Activated CD4-positive, alpha-beta T cell treated with anti-CD3 and anti-CD28 coated beads for 1 hour (primary cell): ENCODE measurements at places on chromosomes 4 and X.

DNA sequence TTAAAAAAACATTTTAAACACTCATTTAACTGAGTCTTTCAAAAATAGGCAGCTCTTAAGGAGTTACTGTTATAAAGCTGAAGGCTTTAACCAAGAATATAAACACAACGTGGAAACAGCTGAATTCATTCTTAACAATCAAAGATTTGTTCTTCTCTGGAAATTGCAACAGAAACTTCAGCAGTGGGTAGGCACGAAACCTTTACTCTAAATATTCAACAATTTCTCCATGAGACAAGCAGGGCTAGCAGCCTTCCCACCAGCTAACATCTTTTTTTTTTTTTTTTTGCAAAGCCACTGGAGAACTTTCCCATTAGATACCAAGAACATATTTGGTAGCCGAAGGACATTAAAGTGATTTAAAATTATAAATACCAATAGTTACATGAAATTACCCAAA, 78.2 kb upstream of the PRSS48 start:
- no peak for DNase-seq

- no peak for DNase-seq
Observed at GRCh38 chr4:64251781-64252180, 157.5 kb downstream of the TECRL start.

- DNase-seq = no peak
Observed at GRCh38 chr4:52889778-52890520, 27.8 kb downstream of the RASL11B start.

DNA sequence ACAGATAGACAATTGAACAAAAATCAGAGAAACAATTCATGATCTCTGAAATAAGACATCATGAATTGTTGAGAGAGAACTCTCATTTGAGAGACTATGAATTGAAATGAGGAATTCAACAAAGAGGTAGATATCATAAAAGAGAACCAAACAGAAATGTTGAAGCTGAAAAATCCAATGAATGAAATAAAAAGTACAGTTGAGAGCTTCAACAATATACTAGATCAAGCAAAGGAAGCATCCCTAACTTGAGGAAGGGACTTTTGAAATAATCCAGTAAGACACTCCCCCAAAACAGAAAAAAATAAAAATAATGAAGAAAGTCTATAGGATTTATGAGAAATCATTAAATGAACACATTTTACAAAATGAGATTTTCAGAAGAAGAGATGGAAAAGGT, 310.0 kb upstream of the PCDH10 start:
- no peak for DNase-seq

GRCh38 chr4:24557026-24558025, 27.0 kb downstream of the DHX15 start:
- no peak for DNase-seq

- no peak for DNase-seq
Observed at GRCh38 chr4:161419822-161420221, 744.0 kb downstream of the FSTL5 start.

DNA sequence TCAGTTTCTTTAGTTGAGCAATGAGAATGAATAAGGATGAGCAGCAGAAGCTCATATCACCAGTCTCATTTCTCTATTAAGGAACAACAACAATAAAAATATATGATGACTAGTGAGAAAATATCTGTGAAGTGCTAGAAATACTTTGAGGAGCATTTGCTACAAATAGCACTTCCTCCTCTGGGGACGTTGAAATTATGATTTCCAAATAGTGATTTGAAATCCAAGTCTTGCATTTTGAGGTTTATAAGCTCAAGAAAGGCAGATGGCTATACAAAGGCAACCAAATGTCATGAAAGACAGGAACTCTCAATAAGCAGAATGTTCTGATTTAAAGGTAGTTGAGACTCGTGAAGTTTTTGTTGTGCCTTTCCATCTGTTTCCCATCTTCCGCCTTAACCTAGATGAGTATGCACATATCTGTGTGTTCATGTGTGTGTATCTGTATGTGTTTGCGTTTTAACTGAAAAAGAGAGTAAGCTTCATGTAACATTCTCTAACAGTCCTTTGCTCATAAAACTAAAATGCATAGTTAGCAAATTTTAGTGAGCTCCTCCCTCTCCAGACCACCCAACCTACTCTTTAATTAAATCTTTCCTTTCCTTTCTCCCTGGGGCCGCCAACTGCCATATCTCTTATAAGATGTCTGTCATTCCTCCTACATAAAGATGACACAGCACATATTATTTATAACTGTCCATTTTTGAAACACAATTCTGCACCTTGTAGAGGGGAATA, 222.6 kb upstream of the RASGEF1B start:
- no peak for DNase-seq

GRCh38 chr4:115657991-115658650, 544.7 kb upstream of the NDST4 start:
- no peak for DNase-seq

DNA sequence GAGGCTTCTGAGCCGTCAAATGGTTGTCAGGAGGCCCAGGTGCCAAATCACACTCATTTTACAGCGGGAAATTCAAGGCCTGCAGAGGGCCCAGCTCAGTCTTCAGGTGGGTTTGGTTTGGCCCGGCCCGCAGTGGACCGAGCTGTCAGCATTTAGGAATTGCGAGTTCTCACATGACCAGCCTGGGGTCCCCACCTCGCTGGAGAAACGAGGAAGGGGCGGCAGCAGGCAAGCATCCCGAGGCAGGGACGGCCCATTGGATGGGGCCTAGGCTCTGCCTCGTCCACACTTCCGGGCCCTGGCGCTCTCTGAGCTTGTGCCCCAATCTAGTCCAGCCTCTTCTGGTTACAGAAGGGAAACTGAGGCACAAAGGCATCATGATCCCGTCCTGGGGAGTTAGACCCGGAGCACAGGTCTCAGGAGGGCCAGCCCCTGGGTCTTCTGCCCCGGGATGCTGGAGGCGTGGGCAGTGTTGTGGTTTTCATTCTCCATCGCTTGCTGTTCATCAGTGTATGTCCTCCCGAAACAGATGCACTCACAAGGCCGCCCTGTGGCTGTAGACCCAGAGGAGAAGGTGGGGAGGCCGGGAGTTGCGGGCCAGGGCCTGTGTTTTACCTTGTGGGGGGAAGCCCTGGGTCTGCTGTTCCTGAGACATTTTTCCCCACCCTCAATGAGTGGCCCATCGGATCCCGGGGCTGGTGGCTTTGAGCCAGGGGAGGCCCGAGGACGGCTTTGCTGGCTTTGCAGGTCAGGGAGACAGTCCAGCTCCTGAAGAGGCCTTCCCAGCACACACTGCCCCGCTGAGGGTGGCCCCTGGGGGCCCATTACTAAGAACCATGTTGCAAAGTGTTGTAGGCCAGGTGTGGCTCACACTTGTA, 8.9 kb downstream of the PSAPL1 start:
- peak; percentile 3 for DNase-seq

DNA sequence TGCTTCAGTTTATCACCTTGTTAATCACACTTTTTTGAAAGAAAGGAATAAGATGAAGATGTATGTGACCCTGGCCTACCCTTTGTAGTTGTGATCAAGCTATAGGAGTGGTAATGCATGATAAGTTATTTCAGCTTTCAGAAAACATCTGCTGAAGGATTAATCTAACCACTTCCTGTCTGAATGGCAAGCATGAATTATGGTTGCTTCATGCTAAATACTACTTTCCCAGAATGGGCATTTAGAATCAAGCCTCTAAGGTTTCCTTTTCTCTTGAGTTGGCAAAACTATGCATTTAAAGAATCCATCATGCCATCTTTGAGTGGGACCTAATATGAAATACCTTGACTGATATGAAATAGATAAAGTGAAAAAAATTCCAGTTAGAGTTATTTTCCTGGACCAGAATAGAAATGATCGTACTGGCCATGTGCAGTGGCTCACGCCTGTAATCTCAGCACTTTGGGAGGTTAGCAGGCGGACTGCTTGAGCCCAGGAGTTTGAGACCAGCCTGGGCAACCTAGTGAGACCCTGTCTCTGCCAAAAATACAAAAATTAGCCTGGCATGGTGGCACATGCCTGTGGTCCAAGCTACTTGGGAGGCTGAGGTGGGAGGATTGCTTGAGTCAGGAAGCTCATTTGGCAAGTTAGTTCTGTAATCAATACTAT, 59.1 kb downstream of the ANXA3 start:
- DNase-seq = no peak

- DNase-seq = no peak
Observed at GRCh38 chr4:98444371-98444770, 183.2 kb downstream of the RAP1GDS1 start.

DNA sequence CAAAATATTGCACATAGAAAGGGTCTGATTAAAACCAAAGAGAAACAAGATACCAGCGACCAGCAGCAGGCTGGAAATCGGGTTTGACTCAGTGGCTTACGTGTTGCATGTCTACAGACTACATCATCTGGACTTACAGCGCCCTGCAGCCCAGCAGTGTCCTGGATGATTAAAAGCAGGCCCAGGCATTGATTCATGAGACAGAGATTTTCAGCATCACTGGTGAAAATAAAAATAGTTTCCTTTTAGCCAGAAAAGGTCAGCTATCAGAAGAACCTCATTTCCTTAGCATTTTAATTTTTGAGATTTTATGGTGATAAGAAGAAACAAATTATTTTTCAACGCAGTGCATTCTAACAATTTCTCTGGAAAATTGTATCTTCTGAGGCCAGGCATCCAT, 190.6 kb downstream of the PTTG2 start:
- no peak for DNase-seq

DNA sequence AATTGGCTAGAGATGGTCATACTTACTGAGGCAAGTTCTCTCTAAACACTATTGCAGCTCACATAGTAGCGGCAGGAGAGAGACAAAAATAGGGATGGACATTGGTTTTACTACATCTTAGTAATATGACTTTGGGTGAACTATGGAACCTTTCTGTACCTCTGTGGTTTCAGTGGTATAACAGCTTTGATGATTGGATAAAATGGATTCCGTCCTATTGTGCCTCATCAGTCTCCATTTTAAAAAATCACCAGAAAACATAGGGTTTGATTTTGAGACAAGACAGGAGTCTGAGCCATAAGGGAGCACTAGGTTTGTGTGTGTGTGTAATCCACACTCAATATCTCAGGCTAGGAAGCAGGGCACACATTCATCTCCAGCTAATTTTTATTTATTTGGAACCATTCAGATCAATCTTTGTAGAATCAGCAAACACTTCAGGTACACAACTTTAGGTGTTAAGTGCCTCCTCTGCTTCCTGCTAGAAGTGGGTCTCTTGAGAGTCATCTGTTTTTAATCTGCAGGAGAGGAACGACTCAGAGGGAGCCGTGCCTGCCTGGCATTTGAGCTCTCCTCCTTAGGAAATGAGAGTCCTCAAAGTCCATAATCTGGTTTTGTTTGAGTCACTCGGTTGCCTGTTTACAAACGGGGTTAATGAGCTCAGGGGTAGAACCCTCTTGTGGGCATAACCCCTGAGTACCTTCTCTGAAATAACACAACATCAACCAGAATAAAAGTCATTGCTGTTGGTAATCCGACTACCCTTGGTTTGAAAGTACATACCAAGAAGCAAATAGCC, 238.5 kb upstream of the BOD1L1 start:
- DNase-seq = no peak

DNA sequence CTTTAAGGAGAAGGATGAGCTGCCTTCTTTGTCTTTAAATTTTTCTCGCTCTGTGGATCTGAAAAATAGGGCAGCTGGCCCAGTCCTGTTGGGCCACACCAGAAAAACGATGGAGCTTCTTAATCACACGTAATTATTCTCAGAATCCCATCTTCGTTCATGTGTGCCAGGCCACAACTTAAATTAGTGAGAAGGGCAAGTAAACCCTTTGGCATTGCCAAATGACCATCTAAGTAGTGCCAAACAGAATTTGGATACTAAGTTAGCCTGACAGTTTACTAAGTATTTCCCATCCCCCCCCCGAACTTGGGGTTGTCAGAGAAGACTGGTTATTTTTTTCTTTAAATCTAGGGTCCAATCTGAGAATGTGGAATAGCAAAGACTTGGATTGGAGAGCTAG, 62.0 kb downstream of the CASP3 start:
- no peak for DNase-seq

- no peak for DNase-seq
Observed at GRCh38 chr4:142721187-142721586, 124.9 kb downstream of the INPP4B start.

GRCh38 chr4:100340512-100341485, 150.5 kb upstream of the DDIT4L start:
- DNase-seq = no peak

GRCh38 chr4:53489279-53489889, 101.9 kb downstream of the LNX1 start:
- DNase-seq = no peak

DNA sequence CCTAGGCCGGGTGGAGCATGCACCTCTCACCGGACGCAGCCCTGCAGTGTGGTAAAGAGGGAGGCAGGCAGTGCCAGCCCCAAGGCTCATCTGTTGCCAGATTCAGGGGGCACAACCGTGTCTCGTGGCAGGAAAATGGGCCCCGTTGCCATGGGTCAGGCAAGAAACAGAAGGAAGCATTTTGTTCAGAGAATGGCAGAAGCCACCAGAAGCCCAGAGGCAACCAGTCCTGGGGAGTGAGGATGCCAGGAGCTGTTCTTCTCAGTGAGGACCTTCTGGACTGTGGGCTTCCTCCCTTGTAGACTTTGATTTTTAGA, 12.5 kb upstream of the UVSSA start:
- DNase-seq = no peak

DNA sequence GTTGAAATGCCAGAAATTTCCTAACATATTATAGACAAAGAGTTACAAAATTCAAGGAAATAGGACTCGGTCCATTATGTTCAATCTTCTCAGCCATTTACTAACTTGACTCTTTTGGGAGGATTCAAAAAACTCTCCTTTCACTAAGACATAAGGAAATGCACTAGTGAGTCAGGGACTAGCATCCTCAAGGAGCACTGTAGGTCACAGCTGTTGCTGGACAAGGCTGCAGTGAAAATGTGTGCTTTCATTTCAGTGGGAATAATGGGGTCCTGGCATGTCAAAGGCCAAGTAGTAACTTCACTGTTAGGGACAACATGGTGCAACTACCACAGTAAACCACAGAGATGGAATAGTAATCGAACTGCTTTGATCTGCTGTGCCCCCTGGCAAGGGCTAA, 56.9 kb upstream of the ABCG2 start:
- DNase-seq = no peak

GRCh38 chr4:108397850-108398249, 222.5 kb upstream of the RPL34 start:
- no peak for DNase-seq

- DNase-seq = no peak
Observed at GRCh38 chrX:74297766-74298165, 6.2 kb upstream of the ZCCHC13 start.

DNA sequence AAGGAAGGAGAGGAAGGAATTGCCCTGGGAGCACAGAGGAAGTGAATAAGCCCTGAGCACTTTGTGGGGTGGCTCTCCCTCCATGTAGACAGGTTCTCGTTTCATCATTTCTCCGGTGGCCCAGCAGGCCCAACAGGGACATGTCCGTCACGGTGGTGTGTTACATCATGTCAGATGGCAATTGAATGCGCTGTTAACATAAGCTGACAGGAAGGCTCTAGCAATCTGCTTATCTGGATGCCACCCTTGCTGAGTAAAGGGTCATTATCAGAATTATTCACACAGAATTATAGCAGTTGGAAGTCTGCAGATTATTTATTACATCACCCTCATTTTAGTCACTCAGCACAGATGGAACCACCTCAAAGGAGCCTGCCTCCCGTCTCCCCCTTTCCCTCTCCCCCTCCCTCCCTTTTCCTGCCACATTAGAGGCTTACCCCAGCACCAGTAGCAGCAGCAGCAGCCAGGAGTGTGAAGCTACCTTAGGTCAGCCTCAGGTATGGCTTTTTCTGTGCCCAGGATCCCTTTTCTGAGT, 124.3 kb upstream of the TRIM2 start:
- no peak for DNase-seq
